GM04503 (cell line): ENCODE measurements at places on chromosomes 7 and 10.

DNA sequence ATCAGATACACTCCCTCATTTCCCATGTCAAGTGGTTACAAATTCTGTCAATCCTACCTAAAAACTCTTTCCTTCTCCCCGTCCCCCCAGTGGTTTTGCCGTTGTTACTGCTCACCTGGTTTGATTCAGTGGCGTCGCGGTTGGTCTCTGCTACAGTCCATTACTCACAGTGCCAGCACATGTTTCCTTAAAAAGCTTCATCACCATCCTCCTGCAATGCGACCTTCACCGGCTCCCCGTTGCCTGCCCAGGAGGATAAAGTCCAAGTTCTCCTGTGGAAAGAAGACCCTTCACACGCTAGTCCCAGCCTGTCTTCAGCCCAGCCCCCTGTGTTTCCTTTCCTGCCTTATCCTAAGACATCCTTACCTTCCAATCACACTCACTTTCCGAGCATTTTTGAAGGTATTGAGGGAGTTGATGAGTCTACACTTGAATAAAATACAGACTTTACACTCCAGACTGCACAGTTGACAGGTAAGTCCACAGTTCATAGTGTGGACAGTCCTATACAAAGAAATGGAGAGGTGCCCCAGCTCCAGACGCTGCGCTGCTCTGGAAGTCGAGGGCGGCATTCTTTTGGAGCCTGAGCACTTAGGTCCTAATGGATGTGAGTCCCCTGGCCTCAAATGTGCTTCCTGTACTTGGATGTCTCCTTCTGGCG is 3.4 kb upstream of the LARP4B start:
- no peak for DNase-seq

GRCh38 chr10:86970982-86971231 is 2.6 kb downstream of the ADIRF start:
- DNase-seq, result no peak

DNA sequence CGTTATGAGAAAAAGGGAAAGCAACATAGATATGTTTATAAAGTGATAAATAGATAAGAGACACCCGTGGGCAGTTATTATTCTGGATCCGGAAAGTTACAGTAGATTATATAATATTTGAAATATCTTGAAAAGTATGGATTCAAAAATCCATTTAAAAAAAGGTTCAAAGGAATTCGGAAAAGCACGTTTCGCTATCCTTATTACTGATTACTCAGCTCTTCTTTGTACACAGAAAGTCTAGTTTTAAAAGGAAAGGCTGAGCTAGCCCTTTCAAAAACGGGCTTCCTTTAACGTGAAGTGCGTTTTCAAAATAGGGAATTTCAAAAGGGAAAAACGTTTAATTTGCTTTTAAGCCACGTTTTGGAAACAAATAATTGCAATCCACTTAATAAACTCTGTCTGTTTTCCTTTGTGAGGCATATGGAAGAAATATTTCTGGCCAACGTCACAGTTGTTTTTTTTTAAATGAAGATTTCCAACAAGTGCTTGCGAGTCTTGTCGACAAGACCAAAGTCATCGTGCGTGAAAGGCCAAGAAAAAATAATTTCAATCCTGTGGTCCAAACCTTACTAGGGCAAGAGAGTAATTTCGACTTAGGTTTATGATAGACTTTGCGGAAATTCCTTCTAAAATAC is 2.2 kb upstream of the SKIDA1 start:
- no peak for DNase-seq

DNA sequence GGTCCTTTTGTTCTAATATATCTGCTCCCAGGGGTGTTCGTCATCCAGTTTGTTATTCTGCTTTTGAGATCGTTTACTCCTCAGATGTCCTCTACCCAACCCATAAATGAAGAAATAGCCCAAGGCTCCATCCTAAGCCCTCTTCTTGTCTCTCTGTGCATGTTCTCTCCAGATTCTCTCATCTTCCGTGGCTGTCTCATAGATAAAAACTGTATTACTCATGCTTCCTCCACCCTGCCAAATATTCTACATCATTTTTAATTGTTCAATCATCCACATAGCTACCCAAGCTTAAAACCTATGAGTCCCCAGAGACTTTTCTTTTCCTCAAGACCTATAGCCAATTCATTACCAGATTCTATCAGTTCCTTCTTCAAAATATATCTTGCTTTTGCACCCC is 44.9 kb downstream of the CAV1 start:
- DNase-seq, result peak; percentile 93

GRCh38 chr7:114084472-114085312 is 165.9 kb upstream of the PPP1R3A start:
- DNase-seq, result no peak

GRCh38 chr10:63200431-63200830 is 67.3 kb downstream of the NRBF2 start:
- DNase-seq, result no peak

- DNase-seq, result no peak
Measured at GRCh38 chr7:45716380-45717203, 142.4 kb downstream of the ADCY1 start.

GRCh38 chr10:131641231-131641630 is 259.6 kb upstream of the PPP2R2D start:
- no peak for DNase-seq

DNA sequence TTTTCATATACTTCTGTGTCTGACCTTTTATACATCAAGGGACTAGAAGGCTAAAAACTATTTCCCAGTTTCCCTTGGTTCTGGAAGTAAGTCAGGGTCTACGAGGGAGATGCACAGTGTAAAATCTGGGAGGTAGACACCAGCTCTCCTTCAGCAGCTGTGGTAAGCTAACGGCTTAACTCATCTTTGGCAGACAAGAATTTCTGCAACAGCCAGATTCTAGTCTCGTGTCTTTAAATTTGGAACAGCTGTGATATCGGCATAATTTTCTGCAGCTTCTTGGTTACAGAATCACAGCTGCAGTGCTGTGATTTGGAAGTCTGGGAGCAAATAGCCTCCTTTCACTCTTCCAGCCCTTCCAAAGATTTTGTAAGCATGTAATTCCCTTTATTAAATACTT is 37.4 kb upstream of the ABCB4 start:
- no peak for DNase-seq

- DNase-seq, result no peak
Measured at GRCh38 chr7:122845286-122845685, 41.0 kb downstream of the CADPS2 start.

DNA sequence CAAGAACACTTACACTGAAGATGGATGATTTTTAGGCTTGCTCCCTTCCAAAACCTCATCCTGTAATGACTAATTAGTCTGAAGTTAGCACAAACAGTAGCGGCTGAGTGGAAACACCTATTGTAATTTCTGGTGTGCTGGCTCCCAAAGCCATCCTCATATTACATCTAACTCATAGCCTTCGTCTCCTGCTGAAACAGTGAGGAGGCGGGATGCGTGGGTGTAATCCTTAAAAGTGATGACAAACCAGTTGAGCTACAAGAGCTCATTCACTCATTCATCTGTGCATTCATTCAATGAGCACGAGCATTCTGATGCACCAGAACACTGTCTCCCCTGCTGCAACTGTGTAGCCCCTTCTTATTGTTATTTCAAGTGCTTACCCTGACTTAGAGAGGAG is 235.3 kb downstream of the CALN1 start:
- DNase-seq, result no peak

GRCh38 chr10:87850742-87851205 is 12.6 kb downstream of the KLLN start:
- DNase-seq, result no peak

- DNase-seq, result no peak
Measured at GRCh38 chr7:50450590-50451032, 461 bp upstream of the FIGNL1 start.

DNA sequence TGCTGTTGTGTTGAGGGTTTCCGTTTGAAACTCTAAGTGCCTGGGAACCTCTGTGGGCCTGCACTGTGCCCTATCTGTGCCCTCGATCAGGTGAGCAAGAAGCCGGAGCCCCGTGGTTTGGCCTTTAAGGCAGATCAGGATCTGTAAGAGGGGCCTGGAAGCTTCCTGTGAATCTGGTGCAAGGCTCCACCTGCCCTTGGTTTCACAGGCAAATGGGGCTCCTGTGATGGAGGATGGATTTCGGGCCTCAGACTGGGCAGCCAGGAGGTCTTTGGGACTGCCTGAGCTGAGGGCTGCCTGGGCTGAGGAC is 21.6 kb downstream of the SCART1 start:
- no peak for DNase-seq

GRCh38 chr7:51327287-51327717 is 10.7 kb upstream of the COBL start:
- DNase-seq, result no peak

- no peak for DNase-seq
Measured at GRCh38 chr7:97499204-97499603, 232.7 kb upstream of the TAC1 start.

DNA sequence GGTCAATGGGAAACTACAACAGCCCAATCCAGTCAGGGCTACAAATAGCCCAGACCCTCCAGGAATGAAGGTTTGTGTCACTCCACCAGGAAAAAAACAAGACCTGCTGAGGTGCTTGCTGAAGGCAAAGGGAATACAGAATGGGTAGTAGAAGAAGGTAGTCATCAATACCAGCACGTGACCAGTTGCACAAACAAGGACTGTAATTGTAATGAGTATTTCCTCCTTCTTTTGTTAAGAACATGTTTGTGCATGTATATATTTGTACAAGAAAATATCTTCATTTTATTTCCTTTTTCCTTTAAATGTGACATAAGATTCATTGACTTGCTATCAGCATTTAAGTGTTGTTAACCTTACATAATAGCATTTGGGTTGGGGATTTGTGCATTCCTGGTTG is 229.3 kb downstream of the IMMP2L start:
- DNase-seq, result no peak

DNA sequence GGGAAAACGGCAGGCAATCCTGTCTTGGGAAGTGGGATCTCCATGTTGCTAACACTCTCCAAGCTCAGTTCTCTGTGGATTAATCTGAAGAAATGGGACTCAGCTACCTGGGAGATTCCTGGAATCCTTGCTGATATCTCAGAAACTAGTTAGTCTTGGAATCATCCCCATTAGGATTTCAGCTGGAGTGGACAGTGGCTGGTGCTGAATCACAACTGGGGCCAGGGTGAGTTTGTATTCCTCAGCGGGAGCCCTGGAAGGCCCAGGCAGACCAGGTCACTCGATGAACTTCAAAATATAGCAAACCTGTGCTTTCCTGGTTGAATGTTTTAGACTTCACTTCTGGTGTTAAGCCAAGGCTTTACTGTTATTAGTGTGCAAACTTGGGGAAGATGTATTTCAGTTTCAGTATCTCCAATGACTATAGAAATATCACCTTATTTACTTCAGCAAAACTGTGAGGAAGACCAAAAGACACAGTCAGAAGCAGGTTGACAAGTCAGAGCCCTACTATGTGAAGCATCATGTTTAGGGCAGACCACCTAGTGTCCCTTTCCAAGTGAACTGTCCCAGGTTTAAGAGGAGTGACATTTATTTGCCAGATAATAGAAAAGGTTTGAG is 126.1 kb downstream of the AOAH start:
- no peak for DNase-seq

- DNase-seq, result no peak
Measured at GRCh38 chr10:24862589-24862988, 89.8 kb downstream of the PRTFDC1 start.

DNA sequence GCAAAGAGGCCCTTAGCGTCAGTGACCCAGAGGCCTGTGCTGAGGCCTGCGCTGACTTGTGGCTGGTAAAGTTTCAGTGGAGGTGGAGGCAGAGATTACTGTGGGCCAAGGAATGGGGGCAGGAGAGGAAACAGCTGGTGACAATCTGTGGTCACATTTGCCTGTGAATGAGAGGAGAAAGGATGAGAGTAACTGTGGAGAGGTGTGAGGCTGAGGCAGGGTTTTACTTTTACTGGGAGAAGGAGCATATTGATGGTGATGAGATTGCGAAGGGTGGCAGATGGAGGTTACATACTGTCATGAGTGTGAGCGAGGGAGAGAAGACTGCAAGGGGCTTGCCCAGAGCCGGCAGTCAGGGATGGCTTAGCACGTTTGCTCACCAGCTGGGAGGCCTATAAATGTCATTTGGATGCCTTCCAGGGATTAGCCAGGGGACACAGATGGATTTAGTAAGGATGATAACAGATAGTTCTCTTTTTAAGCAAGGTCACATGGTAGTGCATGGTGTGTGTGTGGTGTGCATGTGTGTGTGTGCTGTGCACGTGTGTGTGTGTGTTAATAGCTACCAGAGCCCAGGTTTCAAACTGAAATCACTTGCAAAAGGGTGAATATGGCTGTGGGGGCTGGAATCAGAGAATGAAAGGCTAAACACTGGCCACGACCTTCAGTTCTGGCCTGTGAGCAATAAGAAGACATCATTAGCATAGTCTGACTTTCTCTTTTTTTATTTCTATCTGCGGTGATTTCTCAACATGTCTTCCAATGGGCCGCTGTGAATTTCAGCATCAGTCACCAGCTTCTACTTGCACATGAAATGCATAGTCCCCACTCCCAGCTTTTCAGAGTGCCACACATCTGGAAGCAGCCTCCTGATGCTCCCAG is 291.5 kb upstream of the ZNF32 start:
- DNase-seq, result no peak

DNA sequence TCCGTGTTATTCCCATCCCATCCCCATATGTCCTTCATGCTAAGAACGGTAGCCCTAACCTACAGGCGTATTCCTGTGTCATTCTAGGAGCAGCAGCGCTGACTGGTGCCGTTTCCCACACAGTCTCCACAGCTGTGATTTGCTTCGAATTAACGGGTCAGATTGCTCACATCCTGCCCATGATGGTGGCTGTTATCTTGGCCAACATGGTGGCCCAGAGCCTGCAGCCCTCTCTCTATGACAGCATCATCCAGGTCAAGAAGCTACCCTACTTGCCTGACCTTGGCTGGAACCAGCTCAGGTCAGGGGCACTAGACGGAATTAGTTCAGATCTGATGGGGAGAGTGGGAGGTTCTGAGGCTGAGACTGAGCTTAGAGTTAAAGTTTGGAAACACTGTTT is 20.7 kb downstream of the FAM131B start:
- DNase-seq, result no peak

- DNase-seq, result no peak
Measured at GRCh38 chr10:59895629-59896116, 10.7 kb downstream of the CCDC6 start.

DNA sequence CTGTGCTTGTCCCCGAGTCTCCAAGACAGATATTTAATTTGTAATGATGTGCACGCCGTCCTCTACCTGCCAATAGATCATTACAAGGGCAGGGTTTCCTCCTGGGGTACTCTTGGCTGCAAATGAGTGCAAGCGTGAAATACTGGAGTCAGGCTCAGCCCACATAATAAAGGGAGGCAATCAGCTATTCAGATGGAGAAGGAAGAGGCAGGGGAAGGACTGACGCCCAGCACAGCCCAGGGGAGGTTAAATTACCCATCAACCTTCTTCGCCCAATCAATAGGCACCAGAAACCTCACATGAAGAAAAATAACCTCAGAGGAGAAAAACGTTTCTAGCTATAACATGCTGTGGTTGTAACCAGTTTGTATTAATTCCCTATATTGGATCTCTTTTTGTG is 544.9 kb upstream of the ADARB2 start:
- DNase-seq, result no peak

DNA sequence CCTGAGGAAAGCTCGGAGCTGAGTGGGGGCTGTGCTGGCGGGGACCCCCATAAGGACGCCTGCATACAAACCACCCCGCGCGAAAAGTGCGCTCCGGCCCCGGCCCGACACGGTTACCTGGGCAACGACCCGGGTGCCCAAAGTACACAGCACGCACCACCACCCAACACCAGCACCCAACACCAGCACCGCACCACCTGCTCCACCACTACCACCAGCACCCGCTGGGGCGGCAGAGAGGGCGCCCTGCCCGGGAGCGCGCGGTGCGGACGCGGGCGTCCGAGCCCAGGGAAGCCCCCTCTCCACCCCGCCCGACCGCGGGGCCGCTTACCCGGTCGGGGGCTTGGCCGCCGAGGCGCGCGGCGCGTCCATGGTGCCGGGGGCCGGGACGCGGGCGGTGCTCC is 345 bp downstream of the COBL start:
- DNase-seq, result no peak
